ENCODE measurements at places on chromosomes 12 and 14.

- DNase-seq, result no peak
Observed at GRCh38 chr12:86139671-86140070, 116.5 kb downstream of the MGAT4C start.

DNA sequence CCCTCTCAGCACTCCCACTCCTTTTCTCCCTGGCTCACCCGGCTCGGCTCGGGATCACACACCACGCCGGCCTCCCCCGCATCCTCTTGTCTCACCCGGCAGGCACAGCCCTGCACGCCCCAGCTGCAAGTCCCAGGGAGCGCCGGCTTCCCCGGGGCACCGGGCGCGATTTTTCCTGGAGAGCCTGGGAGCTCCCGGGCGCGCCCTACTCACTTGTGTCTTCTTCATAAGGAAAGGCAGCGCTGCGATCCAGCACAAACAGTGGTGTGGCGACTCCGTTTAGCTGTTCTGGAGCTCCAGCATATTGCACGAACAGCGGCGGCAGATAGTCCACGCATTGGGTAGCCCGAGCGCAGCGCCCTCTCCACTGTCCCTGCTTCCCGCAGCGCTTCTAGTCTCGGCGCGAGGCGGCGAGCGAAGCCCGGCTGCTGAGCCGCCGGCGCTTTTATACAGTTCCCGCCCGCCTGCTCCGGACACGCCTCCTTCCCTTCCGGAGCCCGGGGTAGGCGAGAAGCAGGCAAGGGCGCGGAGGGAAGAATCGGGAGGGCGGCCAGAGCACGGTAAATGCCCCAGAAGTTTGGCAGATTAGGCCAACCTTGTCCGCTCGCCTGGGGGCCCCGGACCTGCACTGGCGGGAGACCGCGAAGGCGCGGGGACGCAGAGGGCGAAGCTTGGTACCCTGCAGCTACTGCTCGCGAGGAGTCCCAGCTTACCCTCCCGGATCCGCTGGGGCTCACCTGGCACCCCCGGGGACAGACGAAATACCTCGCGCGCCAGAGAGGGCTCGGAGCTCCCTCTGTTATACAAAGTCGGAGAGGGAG lies at the start of gene KITLG:
Gene KITLG, minus strand, starts transcription at position 421 of the 821 bp plus-strand sequence. Its CDS starts 193 bp downstream, at position 228.
- peak; percentile 84 for DNase-seq

DNA sequence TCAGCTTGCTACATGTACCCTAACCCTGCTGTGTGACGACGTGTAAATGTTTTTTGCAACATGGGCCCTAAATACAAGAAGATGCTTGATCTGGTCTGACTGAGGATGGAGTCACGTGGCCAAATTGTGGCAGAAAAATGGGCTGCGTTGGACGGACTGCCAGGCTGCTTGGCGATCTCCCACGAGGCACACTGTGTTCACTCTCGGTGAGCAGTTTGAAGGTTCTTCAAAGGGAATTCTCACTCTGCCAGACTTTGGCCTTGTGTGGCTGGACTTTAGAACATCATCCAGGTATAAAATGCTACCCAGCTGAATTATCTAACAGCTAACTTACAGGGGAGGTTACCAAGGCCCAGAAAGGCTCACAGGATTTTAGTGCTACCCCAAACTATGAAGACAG lies 85.1 kb downstream of the KDM2B start:
- no peak for DNase-seq

DNA sequence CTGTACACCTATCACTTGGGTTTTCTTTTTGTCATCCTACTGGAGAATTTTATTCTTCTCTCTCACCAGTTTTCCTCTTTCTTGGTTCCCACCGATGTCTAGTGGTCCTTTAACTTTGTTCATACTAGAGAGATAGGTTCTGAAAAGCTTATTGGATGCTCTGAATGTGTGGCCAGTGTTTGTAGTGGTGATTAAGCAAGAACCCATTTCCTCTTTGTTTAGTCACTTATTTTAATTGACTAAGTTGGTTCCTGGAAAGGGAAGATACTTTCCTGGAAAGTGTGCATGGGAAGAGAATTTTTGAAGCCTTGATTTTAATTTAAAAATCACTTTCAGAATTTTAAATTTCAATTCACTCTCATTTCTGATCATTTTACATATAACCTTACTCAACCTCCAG lies 127.2 kb downstream of the OTOGL start:
- no peak for DNase-seq

DNA sequence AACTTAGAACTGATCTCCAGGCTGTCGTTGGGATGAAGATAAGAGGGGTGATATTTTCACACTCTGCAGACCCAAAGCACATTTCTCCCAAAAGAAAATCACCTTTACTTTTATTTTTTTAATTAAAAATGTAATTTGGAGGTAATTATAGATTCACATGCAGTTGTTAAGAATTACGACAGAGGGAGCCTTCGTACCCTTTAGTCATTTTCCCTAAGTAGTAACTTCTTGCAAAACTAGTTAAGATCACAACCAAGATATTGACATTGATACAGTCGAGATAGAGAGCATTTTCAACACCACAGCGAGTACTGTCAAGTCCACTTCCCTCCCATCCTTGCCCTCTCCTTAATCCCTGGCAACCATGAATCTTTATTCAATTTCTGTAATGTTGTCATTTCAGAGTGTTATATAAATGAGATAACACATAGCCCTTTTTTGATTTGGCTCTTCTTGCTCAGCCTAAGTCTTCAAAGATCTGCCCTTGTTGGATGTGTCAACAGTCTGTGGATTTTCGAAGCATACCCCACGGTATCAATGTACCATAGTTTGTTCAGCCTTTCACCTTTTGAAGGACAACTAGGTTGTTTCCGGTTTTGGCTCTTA lies 39.6 kb downstream of the DNAH10 start:
- no peak for DNase-seq

- no peak for DNase-seq
Observed at GRCh38 chr12:61563665-61564450, 696.3 kb upstream of the USP15 start.

DNA sequence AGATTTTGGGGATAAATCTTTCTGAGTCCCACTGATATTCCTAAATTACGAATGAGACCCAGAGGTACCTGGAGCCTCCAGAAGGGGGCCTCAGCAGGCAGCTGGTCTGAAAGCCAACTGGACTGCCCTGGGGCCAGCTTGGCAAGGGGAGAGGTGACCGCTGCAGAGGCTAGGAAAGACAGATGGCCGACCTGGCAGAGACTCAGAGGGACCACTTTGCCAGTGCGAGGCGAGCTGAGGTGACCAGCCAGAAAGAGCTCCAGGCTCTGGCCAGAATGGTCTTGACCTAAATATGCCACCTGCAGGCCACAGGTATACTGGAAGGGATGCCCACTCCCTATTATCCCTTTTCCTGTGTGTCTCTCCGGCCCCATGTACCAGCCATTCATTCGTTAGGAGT lies 256.8 kb upstream of the GARIN6 start:
- DNase-seq, result no peak

GRCh38 chr14:102097441-102098135 lies 10.7 kb upstream of the HSP90AA1 start:
- no peak for DNase-seq

DNA sequence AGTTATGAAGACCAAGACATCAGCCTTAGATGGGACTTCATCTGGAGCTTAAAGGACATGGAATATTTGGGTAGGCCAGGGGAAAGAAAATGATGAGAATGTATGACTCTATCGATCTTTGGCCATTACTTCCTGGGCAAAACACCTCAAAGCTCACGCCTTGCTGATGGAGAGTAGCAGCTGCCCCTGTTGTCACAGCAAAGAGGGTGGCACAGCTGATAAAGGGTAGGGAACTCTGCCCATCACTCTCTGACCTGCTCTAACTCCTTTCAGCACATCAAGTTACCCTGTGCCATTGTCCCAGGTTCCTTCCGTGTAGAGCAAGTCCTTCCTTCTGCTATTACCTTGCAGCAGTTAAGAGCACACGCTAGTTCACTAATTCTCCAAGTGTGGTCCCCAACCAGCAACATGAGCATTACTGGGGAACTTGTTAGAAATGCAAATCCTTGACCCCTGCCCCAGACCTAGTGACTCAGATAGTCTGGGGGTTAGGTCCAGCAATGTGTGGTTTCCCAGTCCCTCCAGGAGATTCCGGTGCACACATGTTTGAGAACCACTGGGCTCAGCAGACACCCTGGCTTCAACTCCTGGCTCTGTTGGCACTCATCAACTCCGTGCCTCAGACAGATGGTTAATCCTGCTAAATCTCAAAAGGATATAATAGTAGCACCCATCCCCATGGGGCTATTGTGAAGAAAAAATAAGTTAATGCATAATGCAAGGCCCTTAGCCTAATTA lies 93.7 kb upstream of the EEA1 start:
- DNase-seq, result no peak

- no peak for DNase-seq
Observed at GRCh38 chr12:75744607-75745256, 233.3 kb upstream of the KRR1 start.

DNA sequence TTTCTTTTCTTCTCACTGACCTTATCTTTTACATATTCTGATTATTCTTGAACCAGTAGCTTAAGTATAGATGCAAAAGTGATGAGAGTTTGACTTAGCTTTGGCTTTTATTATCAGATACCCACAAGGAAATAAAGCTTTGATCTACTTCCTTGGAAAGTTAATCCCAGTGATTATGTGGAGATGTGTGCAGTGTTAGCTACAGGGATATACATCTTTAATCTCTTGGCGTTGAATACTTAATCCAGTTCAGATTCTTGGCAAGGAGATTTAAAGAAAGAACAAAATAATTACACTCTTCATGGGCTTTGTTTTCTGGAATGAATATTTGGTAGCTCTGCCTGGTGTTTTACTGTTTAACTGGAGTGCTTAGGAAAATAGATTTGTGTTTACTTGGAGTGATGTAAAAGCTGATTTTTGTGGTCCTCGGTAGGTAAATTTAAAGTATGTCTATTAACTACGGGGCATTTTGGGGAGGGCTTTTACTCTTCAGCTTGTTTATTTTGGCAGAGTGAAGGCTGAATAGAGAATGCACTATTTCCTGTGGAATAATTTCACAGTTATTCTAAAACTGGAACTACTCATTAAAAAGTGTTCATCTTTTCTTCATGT lies 150.1 kb upstream of the LRIG3 start:
- DNase-seq, result no peak

DNA sequence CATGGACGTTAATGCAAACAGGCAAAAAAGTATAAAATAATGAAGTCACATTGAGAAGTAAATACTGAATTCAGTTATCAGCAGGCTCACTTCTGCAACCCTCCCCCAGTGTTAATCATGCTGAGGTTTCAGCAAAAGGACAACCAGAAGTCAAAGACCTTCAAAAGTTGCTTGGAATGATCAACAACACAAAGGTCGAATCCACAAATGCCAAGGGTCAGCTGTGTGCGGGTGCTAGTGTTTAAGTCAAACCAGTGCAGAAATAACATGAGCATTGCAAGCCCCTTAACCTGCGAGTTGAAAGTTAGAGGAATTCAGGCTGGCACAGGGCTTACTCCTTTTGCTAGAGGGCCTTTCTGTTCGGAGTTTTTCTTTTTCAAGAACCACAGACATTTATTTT lies 436.7 kb upstream of the SEL1L start:
- no peak for DNase-seq

- DNase-seq, result no peak
Observed at GRCh38 chr12:57397441-57397840, 33.4 kb downstream of the R3HDM2 start.

GRCh38 chr12:84954415-84954814 lies 41.8 kb upstream of the SLC6A15 start:
- DNase-seq, result no peak

DNA sequence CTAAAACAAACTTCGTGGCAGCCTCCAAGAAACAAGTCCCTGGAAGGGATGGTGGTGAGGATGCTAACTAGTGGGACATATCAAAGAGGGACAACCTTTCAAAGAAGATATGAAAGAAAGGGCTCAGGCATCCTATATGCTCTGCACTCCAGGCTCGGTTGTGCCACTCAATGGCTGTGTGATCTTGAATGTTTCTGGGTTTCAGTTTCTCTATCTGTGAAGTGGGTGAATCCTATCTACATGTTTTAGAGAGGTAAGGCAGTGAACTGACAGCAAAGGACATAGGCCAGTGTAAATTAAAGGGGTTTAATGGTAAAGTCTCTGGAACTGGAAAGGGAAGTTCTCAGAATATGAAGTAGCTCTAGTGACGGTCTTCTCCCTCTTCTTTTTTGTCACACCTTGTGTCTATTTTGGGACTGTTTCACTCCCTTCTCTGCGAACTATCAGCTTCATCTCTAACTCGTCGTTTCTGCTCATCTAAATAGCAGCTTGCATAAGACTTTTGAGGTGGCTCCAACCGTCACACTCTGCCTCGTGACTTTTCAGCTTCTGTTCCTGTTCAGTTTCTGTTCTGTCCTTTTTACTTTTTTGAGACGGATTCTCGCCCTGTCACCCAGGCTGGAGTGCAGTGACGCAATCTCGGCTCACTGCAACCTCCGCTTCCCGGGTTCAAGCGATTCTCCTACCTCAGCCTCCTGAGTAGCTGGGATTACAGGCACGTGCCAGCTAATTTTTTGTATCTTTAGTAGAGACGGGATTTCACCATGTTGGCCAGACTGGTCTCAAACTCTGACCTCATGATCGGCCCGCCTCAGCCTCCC lies 273.6 kb downstream of the SUDS3 start:
- DNase-seq, result no peak

GRCh38 chr14:54908190-54908589 lies 5.6 kb upstream of the GCH1 start:
- no peak for DNase-seq

DNA sequence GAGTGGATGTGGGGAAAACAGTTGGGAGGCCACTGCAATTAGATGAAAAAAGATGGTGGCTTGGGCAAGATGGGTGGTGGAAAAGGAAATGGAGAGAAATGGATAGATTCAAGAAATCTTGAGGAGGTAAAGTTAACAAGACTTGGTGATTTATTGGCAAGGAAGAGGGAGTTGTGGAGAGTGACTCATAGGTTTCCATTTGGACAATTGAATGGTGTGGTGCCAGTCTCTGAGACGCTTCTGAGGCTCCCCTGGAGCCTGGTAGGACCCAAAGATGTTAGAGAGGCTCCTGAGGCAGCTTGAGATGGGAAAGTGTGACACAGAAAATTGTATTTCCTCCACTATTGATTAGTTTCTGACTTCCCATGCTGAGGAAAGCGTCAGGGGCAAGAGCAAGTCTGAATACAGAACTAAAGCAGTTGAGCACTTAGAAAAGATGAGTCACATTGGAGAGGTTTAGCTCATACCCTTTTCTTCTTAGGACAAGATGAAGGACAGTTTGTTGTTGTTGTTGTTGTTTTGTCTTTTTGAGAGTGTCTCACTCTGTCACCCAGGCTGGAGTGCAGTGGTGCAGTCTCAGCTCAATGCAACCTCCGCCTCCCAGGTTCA lies 4.5 kb downstream of the PRPF40B start:
- no peak for DNase-seq

DNA sequence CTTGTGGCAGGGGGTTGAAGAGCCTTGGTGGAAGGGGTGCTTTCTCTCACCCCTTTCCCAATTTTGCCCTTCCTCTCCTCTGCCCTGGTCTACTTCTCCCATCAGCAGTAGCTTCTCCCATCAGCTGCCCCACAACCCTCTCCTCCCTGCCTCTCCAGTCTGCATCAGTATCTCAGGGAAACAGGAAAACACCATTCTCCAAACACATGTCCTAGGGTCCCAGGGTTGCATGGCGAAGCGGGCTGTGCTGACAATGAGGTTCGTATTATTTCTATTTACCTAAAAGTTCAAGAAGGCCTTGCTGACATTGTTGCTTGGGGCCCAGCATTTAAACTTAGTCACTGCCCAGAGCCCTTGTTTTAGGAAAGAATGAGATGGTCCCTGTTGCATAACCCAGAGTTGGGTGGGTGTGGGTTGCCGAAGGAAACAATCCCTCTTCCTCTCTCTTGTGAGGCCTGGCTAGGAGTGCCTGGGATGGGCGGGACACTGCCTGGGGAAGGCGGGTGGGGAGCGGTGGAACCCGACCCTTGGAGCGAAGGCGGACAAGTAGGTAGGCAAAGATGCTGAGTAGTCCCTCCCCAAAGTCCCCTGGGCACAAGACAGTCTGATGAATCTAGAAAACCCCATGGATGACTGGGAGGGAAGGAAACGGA lies 1.3 kb upstream of the IGFBP6 start:
- DNase-seq, result no peak

- no peak for DNase-seq
Observed at GRCh38 chr14:100691395-100692056, 35.2 kb upstream of the DLK1 start.

Data from NCI-H1417 treated with DMSO at 0.1 percent for 48 hours (cell line).